ENCODE measurements at places on chromosomes 16 and 17.

GRCh38 chr17:50475362-50475761 is 3.3 kb upstream of the RSAD1 start:
- no peak for DNase-seq

GRCh38 chr16:52725461-52725860 is 178.5 kb upstream of the TOX3 start:
- no peak for DNase-seq

DNA sequence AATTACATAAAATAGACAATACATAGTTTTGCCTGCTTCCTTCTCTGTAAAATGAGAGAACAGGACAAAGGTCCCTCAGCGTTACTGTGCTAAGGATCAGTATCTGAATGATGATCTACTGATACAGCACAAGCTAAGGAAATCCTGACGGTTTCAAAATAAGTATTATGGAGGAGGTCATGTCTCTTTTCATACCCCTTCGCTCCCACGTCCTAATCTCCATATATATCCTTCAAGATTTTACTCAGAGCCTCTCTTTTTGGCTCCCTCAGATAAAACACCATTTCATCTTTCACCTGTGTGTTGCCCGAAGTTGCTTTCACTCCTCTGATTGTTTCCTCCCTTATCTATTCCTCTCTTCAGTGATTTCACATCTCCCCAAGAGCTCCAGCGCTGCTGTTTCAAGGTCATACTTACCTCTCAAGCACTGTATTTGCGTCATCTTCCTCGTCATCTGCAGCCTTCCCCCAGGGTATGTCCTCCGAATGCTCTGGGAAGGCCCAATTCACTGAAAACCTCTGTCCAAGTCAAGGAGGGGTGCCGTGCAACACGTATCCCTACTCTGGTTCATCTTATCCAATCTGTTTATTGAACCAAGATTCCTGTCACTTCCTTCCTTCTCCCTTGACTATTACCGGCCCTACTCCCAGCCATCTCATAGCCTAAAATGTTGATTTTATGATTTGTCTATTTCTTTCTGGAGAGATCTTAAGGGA is 1.2 kb upstream of the BLTP2 start:
- no peak for DNase-seq

- peak; percentile 50 for DNase-seq
These were observed 19.9 kb upstream of the GPATCH8 start for GRCh38 chr17:44522883-44523671.

GRCh38 chr16:57889111-57889510 is 81.8 kb downstream of the CNGB1 start:
- no peak for DNase-seq

GRCh38 chr16:56354746-56355145 is 70.6 kb downstream of the AMFR start:
- DNase-seq = no peak

- DNase-seq = peak; percentile 40
These were observed 178.3 kb downstream of the MRTFB start for GRCh38 chr16:14249291-14250032.

DNA sequence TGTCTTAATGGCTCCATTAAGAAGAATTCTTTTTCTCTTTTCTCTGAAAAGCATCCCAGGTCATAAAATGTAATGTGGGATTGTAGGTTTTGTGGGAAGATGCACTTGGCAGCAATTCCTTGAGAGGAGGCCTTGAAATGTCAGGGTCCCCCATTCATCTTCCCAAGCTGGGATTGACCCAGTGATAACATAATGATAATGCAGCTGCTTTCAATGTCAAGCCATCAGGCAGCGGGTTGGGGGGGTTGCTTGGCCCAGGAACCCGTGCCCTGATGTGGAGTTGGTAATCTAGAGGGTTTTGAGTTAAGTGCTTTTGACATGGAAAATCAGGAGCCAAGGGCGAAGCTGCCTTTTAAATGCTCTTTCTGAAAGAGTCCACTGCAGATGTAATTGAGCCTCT is 484.0 kb downstream of the WWOX start:
- DNase-seq = no peak

DNA sequence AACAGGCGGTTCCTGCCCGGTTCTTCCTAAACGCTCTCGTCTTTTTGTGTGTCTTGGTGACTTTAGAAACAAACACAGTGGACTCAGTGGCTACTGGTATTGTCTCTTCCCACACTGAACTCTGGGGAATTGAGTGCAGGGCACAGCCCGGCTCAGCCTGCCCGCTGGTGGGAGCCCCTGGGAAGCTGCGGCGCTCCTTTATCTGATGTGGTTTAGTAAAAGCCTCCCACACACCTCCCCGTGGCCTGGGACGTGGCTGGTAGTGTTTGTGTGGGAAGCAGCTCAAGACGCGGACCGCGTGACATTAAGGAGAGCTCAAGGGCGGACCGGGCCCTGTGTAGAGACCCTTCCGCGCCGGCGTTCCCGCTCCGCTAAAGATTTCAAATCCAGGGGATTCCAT is 55.4 kb upstream of the PVALEF start:
- DNase-seq = no peak

- peak; percentile 75 for DNase-seq
These were observed 11.6 kb downstream of the DDX42 start for GRCh38 chr17:63785556-63785955.

- DNase-seq = no peak
These were observed 45.4 kb downstream of the NDEL1 start for GRCh38 chr17:8481089-8481488.

DNA sequence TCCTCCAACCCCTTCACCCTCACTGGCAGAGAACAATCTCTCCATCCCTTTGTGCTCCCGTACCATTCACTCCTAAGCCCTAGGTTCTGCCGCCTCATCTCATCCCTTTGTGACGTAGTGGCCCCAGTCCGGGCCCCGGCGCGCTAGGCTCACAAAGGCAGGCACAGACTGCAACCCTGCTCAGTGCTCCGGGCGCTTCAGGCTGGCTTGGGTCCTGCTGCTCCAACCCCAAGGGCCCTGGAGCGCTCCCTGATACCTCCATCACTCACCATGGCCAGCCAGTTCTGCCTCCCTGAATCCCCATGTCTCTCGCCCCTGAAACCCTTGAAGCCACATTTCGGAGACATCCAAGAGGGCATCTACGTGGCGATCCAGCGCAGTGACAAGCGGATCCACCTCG is at the start of gene KIF2B:
Gene KIF2B (plus strand): TSS at position 164 of the 400 bp plus-strand sequence. CDS start 107 bp downstream, at position 271.
- DNase-seq = no peak

DNA sequence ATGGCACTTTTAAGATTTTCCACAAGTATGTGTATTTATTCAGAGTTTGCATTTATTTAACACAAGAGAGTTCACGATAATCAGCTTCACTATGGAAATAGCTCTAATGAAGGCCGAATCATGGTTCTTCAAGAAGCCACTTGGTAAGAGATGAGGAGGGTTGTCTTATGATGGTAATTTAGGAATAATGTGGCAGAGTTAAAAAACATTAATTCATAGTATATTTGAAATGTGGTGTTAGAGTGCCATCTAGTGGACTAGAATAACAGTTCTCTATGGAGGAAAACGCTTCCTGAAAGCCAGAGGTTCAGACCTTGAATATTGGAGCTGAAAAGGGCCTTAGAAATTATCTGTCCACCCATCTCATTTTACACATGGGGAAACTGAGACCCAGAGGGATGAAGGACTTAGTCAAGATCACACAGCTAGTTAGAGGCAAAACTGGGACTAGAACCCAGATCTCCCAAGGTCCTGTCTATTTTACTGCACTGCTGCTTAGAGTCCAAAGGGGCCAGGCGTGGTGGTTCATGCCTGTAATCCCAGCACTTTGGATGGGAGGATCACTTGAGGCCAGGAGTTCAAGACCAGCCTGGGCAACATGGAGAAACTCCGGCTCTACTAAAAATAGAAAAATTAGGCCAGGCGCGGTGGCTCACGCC is 33.8 kb upstream of the KPNB1 start:
- DNase-seq = peak; percentile 36

DNA sequence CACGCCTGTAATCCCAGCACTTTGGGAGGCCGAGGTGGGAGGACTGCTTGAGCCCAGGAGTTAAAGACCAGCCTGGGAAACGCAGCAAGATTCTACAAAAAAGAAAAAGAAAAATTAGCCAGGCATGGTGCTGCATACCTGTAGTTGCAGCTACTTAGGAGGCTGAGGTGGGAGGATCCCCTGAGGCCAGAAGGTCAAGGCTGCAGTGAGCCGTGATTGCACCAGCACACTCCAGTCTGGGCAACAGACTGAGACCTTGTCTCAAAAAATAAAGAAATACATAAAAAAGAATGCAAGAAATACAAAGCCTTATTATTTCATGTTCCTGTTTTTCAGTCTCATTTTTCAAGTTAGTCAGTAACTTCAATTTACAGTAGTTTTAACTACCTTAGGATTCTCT is 5.9 kb upstream of the CNOT1 start:
- DNase-seq = no peak

DNA sequence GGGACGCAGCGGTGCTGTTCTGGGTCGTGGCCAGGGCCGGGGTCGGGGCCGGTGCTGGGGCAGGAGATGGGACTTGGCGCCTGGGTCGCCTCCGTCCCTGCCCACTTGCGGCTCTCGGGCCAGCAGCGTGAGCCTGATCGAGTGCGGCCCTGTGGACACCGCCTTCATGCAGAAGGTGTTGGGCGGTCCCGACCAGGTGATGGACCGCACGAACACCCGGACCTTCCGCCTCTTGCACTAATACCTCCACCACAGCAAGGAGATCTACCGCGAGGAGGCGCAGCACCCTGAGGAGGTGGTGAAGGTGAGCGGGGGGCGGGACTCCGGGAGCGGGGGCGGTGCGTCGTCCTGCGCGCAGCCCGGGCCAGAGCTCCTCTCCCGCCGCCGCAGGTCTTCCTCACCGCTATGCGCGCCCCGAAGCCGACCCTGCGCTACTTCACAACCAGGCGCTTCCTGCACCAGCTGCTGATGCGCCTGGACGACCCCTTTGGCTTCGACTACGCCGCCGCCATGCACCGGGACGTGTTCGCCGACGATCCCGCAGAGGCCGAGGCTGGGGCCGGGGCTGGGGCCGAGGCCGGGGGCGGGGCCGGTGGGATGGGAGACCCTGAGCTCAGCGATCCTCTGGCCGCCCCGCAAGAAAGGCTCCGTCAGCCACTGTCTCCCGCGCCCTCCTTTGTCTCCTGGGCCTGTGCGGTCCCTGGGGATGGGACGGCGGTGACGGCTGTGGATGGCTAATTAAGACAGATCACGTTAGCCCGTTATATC is 4.5 kb upstream of the HSD17B1 start:
- no peak for DNase-seq

DNA sequence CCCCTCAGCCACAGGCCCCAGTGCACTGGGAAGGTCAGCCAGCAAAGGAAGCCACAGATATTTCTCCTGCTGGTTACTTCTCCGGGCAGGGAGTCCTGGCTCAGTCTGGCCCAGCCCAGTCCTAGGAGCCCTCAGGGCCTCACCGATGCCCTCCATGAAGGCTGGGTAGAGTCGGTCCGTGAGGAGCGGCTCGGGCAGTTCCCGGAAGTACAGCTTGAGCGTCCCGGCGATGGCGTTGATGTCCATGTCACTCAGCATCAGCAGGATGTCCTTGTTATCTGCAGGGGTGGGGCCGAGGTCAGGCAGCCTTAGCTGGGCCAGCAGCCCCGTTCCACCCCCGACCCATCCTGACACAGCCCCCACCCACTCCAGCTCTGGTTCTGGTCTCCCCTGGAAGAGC is 13.7 kb downstream of the TIMM22 start:
- no peak for DNase-seq

DNA sequence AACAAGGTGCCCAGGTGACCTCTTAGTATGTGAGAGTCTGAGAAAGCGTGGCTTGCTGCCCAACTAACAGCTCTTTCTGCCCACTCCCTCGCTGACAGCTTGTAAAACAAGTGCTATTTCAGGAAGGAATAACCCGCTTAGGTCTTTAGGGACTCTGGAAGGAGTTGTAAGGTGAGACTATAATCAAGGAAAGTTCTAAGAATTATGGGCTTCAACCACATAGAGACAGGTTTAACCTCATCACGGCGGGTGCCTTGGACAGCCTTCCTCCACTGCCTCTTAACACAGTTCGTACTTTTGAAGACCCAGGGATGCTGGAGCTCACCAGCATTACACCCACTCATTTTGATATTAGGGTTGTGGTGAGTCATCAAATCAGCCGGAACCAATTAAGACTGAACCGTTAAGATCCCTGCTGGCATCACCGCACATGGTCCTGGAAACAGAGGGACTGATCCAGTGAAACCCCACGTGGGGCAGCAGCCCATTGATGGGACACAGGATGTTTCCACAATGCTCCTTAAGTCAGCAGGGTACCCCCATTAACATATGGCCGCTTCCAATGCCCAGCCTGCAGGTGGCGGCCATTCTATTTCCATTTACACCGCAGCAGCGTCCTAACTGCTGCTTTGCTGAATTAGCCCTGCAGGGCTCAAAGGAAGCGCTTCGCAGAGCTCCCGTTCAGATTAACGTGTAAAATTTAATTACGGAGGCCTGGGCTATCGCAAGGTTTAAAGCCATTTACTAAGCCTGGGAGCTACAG is 176.6 kb upstream of the SDK2 start:
- DNase-seq = no peak

DNA sequence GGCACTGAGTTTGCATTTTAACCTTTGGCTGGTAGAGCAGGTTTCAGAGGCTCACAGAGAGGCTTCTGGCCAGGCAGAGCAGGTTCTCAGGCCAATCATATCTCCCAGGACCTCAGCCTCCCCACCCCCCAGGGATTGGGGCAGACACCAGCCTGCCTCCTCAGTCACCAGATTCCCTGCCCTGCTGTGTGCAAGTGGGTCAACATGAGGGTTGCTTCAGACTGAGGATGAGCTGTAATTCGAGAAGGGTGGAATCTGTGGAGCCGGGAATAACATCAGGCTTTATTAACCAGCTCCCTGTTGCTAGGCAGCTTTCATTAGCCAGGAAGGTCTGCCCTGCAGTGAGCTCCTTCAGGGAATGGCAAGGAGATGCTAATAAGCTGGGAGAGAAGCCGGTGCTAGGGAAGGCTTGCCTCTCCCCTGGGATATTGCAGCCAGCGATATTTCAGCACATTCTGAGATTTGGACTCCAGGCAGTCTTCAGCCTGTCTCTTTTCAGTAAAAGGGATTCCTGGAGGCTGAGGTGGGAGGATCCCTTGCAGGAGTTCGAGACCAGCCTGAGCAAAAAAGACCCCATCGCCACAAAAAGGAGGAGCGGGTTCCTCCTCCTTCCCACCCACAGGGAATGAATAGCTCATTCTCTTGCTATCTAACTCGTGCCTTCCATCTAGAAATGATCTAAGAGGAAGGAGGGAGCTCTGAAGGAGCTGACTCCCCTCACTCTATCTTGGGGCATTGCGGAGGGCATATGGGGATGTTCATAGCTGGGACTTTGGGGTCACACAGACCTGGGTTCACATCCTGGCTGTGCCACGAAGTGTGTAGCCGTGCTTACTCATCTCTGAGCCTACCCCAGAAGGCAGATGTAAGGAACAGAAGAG is 10.7 kb downstream of the SGSM2 start:
- DNase-seq = peak; percentile 82

DNA sequence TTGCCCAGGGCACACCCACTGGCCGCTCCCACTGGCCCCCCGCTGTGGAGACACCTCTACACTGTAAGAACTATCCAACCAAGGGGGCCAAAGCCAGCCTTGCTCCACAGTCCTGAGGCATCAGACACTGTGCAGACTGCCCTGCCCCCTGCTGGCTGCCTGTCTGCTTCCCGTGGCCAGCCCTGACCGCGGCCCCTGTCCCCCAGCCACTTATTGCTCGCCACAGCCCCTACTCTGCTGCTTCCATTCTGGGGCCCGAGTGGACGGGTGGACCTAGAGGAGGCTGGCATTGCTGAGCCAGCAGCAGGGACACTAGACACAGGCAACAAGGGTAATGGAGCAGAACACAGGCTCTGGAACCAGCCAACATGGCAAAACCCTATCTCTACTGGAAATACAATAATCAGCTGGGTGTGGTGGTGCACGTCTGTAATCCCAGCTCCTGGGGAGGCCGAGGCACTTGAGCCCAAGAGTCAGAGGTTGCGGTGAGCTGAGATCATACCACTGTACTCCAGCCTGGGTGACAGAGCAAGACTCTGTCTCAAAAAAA is 19.7 kb upstream of the LRRC37A3 start:
- peak; percentile 24 for DNase-seq
